ENCODE measurements at places on chromosomes 6 and 20.

GRCh38 chr6:169555971-169556617 lies 145.7 kb downstream of the WDR27 start:
- no peak for DNase-seq

DNA sequence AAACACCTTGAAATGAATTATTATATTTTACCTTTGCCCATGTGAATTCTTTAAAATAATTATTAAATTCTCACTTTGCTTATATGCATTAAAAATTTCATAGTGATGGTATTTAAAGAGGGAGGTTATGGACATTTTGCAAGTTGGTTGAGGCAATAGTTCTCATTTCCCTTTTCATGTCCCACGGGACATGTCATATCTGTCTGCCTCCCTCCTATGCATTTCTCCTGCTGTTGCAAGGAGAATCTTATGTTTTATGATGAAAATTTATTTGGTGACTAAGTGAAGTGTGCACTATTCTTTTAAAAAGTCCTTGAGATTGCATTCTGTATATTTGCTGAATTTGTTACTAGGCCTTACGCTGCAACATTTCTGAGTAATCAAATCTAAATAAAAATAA lies 67.2 kb downstream of the UTRN start:
- DNase-seq, result no peak

GRCh38 chr20:59645761-59646171 lies 41.4 kb downstream of the PHACTR3 start:
- DNase-seq, result no peak

GRCh38 chr6:90397047-90397446 lies 100.4 kb upstream of the BACH2 start:
- no peak for DNase-seq

DNA sequence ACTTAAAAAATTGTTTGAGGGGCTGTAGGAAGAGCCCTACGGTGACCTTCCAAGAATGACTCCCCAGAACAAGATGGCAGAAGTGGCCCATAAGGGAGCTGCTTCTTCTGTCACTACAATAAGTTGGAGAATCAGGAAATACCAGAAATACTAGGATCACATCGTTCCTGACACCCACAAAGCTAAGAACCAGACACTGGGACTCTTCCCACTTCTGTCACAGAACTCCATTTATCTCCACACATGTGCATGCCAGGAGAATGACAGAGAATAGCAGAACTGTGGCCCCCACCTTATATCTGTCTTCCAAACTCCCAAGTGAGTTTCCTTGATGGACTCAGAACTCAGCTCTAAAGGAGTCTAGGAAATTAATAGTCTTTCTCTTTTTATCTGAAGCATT lies 54.6 kb upstream of the UBR2 start:
- no peak for DNase-seq

- DNase-seq, result no peak
Measured at GRCh38 chr20:41468994-41469600, 102.5 kb upstream of the EMILIN3 start.

DNA sequence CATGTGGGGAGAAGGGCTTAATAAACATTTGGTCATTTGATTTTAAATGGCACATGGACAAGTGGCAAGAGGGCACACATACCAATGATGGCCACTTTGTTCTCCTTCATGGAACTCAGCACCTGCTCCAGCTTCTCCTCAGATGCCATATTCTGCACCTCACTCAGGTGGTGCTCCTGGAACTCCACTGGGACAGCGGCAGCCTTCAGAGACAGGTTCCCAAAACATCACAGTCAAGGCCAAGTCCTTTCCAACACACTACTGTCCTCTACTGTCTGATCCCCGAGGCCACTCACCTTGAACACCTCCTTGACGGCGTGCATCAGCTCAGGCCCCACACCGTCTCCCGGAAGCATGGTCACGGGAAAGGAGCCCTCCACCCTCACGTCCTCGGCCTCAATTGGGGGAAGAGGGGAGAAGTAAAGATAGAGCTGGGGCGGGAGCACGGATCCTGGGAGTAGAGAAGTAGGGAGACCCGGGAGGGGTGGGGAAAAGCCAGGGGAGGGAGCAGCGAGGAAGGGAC lies 591 bp downstream of the IDH3B start:
- DNase-seq, result no peak

- DNase-seq, result no peak
Measured at GRCh38 chr6:24932832-24933231, 2.9 kb downstream of the RIPOR2 start.

- DNase-seq, result no peak
Measured at GRCh38 chr6:127436578-127437110, 22.5 kb downstream of the KIAA0408 start.

GRCh38 chr6:101534821-101535220 lies 141.3 kb downstream of the GRIK2 start:
- no peak for DNase-seq

- no peak for DNase-seq
Measured at GRCh38 chr20:9500121-9500520, 14.3 kb upstream of the LAMP5 start.

DNA sequence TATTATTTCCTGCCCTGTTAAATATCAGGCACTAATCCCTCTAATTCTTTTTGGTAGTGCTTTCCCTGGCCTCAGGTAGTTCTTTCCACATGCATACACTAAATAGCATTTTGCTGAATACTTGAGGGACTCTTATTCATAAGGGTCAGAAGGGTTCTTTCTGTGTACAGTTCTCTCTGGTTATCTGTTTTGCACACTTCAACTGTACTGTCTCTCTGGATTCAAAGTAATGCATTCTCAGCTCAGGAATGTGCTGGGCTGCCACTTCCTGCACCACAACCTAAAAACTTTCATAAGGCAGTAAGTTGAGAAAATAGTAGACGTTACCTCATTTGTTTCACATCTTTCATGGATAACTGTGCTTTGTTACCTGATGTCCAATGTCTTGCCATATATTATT lies 32.1 kb downstream of the C6orf141 start:
- DNase-seq, result no peak

Measured in esophagus squamous epithelium (tissue), 5 donors.